ENCODE measurements at places on chromosomes 12 and 14.

DNA sequence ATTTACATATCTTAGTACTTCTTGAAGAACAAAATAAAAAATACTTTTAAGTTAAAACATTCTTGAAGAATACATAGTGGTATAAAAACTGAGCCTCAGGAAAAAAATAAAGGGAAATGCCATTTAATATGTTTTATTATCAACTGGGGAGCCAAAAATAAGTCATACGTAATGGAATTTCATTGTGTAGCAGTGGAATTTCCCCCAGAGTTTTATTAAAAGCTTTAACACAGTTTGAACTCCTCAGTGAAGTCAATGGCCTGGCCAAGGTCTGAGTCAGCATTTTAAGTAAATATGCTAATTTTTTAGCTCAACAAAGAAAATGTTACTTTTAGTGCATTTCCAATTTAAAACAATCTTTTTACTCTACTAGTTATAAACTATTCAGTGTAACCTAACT lies 350.1 kb upstream of the ATP2B1 start:
- no peak for DNase-seq

GRCh38 chr12:1091350-1091749 lies 100.3 kb downstream of the ERC1 start:
- DNase-seq: no peak

- no peak for DNase-seq
Observed at GRCh38 chr14:101593411-101594238, 32.3 kb downstream of the DIO3 start.

- DNase-seq: no peak
Observed at GRCh38 chr12:110849748-110850403, 3.1 kb downstream of the CCDC63 start.

- DNase-seq: no peak
Observed at GRCh38 chr14:57692671-57693070, 173.2 kb downstream of the SLC35F4 start.

GRCh38 chr12:103493199-103493598 lies 2.6 kb downstream of the C12orf42 start:
- DNase-seq: no peak

DNA sequence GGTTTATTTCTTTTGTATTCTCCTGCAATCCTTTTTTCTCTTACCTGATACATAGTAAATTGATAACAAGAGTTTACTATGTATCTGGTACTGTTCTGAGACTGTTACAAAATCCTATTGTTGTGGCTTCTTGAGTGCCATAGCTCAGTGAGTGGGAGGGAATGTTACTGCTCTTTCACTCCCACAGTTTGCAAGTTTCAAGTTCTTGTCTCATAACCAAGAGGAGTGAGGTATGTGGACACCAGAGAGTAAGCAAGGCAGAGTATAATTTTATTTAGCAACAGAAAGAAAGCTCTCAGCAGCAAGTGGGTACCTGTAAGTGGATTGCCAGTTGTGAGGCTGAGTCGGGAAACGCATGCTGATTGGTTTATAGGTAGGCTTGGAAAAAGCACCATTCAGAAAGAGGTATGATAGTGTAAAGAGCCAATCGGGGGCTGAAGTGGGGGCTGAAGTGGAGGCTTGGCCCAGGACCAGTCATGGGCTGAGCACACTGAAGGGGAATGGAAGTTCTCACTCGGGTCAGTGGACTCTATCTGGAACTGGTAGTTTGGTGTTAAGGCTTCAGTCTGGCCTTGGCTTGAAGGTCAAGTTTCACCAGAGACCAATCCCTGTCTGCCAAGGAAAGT lies 850.8 kb downstream of the TMTC2 start:
- no peak for DNase-seq

DNA sequence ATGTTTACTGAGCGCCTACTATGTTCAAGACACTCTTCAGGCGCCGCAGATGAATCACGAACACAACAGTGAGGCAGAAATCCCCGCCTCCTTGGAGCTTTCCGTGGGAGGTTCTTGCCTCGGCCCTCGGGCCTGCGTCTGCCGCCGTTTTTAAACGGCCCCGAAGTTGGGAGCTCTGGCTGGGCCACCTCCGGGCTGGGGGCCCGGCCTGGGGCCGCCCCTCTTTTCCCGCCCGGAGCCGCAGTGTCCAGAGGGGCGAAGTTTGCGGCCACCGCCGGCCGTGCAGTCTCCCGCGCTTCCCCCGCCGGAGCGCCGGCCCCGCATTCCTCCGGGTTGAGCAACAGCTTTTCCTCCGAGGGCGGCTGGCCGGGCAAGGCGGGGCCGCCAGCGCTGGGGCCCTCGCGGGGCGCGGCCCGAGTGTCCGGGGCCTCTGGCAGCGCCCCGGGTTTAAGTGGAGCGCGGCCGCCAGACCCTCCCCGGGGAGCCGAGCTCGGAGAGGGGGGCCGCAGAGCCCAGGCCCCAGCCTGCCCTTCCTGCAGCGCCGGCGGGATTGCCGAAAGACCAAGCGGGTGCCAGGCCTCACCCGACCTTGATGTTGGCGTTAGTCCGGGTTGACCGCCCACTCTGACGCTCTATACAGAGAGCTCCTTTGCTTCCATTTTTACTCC lies 18.7 kb upstream of the CTDSP2 start:
- DNase-seq: no peak

DNA sequence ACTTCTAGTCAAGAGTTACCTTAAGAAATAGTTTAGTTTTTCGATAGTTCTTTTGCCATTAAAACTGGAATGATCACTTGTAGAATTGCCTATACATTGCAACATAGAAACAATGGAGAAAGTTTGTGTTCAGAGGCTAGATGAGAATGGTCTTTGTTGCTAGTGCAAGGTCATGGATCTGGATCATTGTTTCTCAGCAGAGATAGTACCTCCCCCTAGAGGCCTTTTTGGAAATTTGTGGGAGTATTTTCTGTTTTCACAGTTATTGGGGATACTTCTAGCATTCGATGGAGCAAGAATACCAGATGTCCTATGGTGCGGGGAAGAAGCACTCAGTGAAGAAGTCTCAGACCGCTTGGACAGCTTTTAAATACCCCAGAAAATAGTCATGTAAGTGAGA lies 138.8 kb upstream of the HMGA2 start:
- no peak for DNase-seq

DNA sequence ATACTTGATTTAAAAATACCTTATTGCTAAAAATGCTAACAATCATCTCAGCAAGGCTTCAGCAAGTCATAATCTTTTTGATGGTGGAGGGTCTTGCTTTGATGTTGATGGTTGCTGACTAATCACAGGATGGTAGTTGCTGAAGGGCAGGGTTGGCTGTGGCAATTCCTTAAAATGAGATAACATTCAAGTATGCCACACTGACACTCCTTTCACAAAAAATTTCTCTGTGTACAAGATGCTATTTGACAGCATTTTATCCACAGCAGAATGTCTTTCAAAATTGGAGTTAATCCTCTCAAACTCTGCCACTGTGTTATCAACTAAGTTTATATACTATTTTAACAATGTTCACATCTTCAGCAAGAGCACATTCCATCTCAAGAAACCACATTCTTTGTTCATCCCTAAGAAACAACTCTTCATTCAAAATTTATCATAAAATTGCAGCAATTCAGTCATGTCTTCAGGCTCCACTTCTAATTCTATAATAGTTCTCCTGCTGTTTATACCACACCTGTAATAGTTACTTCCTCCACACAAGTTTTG lies 16.1 kb downstream of the SCAF11 start:
- DNase-seq: no peak

DNA sequence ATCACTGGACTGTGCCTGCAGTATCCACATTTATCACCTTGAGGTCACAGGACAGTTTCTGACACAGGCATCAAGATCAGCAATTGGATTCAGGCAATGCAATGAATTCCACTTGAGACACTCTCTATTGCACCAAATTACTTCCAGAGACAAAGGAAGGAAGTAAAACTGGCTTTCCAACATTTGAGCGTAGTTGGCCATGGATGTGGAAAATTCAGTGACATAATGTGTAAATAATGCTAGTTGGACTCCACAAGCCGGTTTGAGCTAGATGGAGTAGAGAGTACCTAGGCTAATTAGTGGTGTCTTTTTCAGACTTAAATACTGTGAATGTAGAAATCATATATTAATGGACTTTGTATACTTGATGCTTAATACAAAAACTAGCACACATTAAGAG lies 168.3 kb upstream of the SYT1 start:
- no peak for DNase-seq

DNA sequence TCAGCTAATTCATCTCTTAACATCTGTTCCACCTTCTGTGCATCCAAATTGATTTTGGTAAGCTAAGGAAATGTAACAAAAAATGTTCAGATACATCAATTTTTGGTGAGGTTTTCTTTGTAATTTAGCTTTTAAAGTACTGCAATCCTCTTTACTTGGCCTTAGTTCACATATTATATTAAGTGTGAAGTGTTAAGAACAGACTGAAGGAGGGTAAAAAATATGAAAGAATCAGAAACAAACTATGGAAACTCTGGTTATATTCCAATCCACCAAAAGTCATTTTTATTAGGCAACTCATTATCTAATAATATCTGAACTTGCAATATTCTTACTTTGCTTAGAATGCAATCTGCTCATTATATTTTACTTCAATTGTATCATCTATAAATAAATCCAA lies 49.1 kb downstream of the CEP290 start:
- DNase-seq: no peak

DNA sequence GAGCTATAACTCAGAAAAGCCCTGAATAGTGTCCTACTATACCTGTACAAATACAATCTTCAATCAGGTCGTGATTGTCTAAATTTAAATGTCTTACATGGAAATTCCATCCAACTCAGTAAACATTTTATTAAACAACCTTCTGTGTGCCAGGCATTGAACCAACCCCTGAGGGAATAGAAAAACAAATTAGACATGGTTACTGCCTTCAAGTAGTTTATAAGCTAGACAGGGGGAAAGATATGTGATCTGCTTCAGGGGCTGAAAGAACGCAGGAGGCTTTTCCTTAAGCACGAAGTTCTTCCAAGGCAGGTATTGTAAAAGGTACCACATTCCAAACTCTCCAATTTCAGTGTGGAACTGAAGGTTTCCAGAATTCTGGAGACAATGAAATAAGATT lies 39.7 kb upstream of the STAB2 start:
- peak; percentile 56 for DNase-seq

- no peak for DNase-seq
Observed at GRCh38 chr12:52754135-52754534, 23.0 kb downstream of the KRT76 start.

DNA sequence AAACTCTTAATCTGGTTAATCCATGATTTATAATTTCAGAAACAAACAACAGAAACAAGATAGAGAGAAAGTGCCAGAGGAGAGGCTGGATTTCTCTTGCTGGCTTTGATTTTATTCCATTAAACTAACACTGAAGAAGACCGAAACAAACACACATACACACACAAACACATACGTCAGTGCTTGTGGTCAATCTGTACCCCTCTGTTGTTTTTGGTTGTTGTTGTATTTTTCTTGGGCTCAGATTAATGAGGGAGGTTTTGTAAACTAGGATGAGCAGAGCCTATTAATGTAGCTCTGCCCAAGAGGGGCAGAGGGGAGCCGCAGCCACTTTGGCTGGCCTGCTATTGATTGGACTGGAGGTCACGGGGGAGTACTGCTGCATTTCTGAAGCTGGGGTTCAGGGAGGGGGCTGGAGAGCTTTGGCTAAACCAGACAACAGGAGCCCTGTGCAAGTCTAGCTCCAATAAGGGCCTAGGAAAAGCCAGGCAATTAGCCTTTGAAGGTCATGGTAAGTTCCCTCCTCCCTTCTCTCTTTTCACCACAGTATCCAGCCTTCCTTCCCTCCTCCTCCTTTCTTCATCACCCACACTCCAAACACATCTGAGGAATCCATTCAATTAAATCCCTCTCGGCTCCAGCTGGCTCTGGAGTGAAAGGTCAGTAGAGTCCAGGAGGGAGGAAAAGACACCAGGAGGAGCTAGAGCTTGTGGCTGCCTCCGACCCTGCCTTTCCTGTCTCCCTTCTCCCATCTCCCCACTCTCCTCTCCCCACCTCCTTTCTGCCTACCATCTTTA lies 344.1 kb upstream of the LMO3 start:
- DNase-seq: no peak

DNA sequence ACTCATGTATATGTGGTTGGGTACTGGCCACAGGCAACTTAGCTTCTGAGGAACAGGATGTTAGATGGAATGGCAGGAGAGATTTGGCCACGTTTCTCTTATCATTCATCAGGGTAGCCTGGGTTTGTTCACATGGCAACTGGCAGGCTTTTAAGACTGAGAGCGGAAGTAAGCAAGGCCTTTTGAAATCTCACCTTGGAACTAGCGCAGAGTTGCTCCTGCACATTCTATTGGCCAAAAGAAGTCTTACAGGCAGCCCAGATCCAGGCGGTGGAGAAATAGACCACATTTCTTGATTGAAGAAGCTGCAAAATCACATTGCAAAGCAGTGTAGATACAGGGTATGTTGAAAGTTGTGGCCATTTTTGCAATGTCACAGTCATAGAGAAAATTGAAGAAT lies 3.7 kb downstream of the CLEC4A start:
- no peak for DNase-seq

- no peak for DNase-seq
Observed at GRCh38 chr12:51548241-51548640, 42.8 kb upstream of the SCN8A start.

DNA sequence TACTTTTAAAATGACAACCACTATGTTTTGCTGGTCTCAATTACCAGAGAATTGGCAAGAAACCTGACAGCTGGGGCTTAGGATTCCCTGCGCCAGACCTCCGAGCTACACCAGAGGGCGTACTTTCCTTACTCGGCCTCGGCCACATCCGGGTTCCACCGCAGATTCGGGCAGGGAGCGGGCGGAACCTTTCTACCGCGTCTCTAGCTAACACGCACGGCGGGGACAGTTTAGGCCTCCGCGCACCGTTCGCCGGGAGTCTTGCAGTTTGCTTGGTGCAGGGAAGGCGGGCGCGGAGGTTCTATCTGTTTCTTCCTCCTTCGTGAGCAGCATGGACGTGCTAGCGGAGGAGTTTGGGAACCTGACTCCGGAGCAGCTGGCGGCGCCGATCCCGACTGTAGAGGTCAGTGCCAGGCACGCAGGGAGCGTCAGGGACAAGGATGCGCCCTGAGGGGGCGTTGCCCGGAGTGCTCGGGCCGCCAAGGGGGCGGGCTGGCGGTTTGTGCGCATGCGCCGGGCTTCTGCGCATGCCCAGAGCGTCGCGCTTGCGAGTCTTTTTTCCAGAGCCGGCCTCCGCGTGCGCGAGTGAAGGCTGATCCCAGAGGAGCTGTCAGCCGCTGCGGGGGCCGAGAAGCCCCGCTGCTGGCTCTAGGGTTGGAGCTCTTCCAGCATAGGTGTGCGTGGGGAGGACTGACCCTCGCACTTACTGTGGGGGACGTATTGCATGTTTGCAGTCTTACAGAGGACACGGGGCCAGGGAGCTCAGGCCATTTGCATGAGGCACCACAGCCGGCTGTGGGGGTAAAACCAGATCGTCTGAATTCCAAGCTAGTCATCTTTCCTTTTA lies at the start of gene POLR3B:
Gene POLR3B, plus strand, starts transcription at position 200 of the 847 bp plus-strand sequence. Its CDS starts 132 bp downstream, at position 332.
- DNase-seq: peak; percentile 95
